ENCODE measurements at places on chromosomes 13 and 19.

GRCh38 chr19:43439032-43439708 lies 24.5 kb downstream of the TEX101 start:
- no peak for DNase-seq

- no peak for DNase-seq
These were observed 4.9 kb upstream of the SMIM17 start for GRCh38 chr19:56637976-56638555.

- DNase-seq = no peak
These were observed 1568.4 kb downstream of the SLITRK5 start for GRCh38 chr13:89239361-89240127.

DNA sequence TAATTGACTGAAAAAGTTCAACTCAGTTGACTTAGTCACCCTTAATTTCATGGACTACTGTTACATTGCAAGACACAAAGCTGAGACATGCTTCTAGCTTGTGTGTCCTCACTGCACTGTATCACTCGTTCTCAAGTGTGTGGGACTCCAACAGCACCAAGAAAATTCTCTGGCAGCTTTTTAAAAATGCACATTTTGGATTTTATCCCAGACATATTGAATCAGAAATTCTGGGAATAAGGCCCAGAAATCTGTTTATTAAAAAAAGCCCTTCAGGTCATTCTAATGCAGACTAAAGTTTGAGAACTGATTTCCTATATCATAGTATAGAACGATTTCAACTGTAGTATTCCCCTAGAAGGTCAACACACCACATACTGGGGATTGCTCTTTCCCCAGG lies 1485.3 kb downstream of the PCDH9 start:
- DNase-seq = no peak

GRCh38 chr19:2181633-2181997 lies 17.9 kb downstream of the DOT1L start:
- DNase-seq = no peak

DNA sequence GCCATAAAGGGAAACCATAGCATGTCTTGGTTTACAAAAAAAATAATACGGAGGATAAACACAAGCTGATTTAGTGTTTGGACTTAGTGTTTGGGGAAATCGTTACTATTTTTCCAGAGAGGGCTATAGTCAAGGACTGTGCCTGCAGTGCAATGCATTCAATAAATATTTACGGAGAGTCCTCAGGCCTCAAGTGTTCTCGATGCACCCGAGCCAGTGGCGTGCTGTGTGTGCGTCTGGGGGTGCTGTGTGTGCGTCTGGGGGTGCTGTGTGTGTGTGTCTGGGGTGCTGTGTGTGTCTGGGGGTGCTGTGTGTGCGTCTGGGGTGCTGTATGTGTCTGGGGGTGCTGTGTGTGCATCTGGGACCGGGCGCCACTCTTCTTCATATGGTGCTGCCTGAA lies 71.7 kb upstream of the GTF3A start:
- no peak for DNase-seq

DNA sequence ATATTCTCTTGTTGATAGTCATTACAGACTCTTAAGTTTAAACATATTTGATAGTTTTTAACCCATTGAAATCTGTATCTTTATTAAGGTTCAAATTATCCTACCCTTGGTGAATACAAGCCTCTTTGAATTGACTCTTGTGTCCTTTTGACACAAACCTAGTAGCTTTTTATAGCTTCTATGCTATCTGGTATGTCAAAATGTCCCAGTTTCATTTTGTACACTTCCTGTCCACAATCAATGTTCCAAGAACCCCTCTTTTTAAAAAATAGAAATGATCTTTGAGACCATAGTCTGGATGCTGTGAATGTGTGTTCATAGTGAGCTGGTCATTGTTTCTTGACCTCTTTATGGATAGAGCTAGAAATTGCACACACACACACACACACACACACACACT lies 39.2 kb upstream of the FGF14 start:
- no peak for DNase-seq

- DNase-seq = no peak
These were observed 10.5 kb upstream of the PLIN3 start for GRCh38 chr19:4877753-4878490.

- DNase-seq = peak; percentile 9
These were observed 122.0 kb upstream of the FNDC3A start for GRCh38 chr13:48853728-48854102.

DNA sequence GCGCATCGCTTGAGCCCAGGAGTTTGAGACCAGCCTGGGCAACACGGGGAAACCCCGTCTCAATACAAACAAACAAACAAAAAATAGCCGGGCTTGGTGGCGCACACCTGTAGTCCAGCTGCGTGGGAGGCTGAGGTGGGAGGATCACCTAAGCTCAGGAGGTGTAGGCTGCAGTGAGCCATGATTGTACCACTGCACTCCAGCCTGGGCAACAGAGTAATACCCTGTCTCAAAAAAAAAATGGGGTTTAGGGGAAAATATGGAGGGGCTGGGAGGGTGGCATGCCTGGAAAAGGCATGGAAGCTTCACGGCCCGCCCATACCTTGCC lies 1.9 kb upstream of the ISYNA1 start:
- no peak for DNase-seq

GRCh38 chr19:32201211-32201610 lies 144.2 kb upstream of the ZNF507 start:
- DNase-seq = no peak

Data from stimulated activated CD4-positive, alpha-beta T cell treated with anti-CD3 and anti-CD28 coated beads, TNF-alpha, amount 100 ng/mL, for 4 hours (primary cell).